ENCODE measurements at places on chromosomes 4 and X.

- DNase-seq = no peak
Measured at GRCh38 chrX:43956034-43956433, 17.2 kb downstream of the NDP start.

GRCh38 chr4:109609431-109609830 is 49.4 kb downstream of the MCUB start:
- no peak for DNase-seq

GRCh38 chr4:74451214-74451661 is 6.3 kb downstream of the AREG start:
- DNase-seq = no peak

DNA sequence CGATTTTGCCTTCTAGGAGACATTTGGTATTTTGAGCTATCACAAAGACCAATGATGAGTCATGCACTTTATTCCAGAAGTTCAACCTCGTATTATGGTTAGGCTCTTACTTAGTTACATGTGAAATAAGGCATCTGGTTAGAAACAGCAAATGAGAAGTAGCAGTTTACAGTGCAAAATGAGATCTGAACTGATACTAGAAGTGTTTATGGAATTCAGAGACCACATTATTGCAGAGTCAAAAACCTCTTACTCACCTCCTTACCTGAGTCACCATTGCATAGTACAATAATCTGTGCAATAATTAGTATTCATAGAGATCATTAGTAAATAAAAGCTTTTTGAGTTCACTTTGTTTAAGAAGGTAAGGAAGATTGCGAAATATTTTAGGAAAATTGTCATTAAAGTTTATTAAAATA is 38.7 kb downstream of the SEC24B start:
- no peak for DNase-seq

GRCh38 chr4:102598762-102599374 is 97.7 kb downstream of the NFKB1 start:
- DNase-seq = no peak

- no peak for DNase-seq
Measured at GRCh38 chr4:88817740-88818139, 120.1 kb upstream of the NAP1L5 start.

- DNase-seq = no peak
Measured at GRCh38 chr4:61638591-61638990, 438.5 kb downstream of the ADGRL3 start.

GRCh38 chr4:145183581-145183980 is 3.2 kb upstream of the OTUD4 start:
- no peak for DNase-seq

Measured in NCI-H524 (cell line).